ENCODE measurements at places on chromosomes 7 and 10.
A peak's percentile ranks its signal among the peaks of the same experiment; 100 is the strongest.

GRCh38 chr7:97770850-97771249 lies 39.0 kb downstream of the TAC1 start:
- DNase-seq = no peak

DNA sequence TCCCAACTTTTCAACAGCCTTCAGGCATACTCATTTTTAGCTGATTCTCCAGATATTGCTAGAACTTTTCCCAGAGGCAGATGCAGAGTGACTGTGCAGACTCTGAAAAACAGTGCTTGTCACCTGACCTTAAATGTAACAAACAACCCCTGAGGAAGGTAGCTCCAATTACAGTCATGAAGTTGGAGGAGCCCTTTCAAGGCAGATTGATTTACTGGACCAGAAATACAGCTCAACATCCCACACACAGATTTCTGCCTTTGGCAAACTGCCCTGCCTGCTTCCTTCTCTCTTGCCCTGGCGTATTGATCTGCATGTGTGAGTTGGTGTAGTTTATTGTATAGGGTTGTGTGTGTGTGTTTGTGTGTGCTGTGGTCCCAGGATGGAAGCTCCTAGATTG lies 38.5 kb downstream of the PYROXD2 start:
- peak; percentile 76 for DNase-seq

- no peak for DNase-seq
Observed at GRCh38 chr10:126058104-126058503, 161.7 kb downstream of the FANK1 start.

- DNase-seq = no peak
Observed at GRCh38 chr10:34698979-34699378, 116.1 kb downstream of the PARD3 start.

DNA sequence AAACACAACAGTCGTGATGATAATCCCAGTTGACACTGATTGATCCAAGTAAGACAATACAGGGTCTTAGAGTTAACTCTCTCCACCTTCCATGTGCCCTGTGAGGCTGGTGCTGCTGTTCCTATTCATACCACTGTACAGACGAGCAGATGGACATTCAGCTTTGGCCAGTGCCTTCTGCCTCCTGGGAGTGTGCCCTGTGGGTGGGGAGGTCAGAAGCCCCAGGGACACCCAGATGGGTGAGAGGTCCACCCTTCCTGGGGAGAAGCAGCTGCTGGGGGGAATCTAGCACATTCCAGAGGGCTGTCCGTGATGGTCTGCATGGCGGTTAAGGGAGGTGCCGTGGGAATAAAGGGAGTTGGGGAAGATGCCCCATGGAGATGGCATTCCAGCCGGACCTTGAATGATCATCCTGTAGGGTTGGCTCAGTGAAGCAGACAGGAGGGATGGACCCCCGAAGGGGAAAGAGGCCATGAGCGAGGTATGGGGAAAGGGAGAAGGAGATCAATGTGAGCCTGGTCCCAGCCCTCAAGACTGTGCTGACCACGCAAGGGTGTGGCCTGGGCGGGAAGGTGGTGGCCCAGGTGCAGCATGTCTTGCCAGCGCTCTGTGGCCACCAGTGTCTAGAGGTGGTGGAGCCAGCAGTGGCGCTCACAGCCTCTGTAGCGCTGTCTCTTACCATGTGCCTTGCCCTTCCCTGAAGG lies 74.0 kb downstream of the ADCY1 start:
- no peak for DNase-seq

DNA sequence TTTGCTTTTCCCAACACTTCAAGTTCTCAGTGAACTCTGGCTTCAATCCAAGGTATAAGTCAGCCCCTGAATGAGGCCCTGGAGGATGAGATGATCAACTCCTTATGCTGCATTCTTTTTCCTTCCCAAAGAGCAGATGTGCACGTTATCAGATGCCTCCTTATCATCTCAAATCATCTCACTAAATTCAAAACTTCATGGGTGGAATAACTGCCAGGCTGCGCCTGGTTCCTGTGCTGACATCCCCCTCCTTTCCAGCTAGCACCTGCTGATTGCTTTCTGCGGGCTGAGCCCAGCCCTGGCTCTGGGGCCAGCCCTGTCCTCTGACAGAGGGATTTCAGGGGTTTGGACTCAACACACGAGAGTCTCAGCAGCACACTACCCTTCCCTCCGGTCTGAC lies 44.9 kb downstream of the TLL2 start:
- DNase-seq = no peak

DNA sequence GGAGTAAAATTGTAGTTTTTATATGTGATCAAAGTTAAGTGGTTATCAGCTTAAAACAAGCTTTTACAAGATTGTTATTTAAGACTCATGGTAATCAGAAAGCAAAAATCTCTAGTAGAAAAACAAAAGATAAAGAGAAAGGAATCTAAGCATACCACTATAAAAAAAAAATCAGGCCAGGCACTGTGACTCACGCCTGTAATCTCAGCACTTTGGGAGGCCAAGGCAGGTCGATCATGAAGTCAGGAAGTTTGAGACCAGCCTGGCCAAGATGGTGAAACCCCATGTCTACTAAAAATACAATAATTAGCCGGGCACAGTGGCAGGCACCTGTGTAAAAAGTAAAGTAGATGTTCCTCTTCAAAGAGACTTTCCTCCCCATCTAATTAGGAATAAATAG lies 265.9 kb upstream of the NRP1 start:
- DNase-seq = no peak

- no peak for DNase-seq
Observed at GRCh38 chr10:17199351-17199804, 2.1 kb downstream of the TRDMT1 start.

GRCh38 chr10:31090894-31091607 lies 59.4 kb upstream of the ZNF438 start:
- DNase-seq = no peak

DNA sequence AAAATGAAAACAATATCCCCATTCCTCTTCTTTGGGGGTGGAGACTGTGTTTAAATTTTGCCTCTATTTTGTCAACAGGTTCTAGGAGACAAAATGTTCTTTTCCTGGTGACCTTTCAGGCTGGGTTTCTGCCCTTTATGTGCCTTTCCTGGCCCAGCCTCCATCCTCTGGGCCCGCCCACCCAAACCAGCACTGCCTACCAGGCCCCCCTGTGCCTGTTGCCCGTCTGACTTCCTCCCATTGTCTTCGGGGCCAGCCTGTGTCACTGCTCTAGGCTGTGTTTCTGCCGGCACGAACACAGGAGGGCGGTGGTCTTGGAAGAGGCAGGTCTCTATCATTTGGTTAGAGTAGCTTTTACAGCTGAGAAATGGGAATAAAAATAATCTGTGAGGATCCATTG lies 13.9 kb downstream of the TSPAN14 start:
- DNase-seq = peak; percentile 45

DNA sequence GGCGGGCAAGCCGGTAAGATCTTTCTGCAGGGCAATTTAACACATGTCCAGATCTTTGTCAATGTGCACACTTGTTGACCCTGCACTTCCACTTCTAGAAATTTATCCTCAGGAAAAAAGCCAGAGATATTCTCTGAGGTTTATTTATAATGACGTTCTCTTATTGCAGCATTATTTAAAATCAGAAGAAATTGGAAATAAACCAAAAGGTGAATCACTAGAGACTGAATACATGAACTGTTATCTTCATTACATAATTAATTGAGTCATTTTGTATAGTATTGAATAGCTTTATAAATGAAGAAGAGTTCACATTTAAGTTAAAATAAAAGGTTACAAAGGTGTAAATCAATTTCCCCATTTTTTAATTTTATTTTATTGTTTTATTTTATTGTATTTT lies 16.3 kb upstream of the SAR1A start:
- DNase-seq = no peak

DNA sequence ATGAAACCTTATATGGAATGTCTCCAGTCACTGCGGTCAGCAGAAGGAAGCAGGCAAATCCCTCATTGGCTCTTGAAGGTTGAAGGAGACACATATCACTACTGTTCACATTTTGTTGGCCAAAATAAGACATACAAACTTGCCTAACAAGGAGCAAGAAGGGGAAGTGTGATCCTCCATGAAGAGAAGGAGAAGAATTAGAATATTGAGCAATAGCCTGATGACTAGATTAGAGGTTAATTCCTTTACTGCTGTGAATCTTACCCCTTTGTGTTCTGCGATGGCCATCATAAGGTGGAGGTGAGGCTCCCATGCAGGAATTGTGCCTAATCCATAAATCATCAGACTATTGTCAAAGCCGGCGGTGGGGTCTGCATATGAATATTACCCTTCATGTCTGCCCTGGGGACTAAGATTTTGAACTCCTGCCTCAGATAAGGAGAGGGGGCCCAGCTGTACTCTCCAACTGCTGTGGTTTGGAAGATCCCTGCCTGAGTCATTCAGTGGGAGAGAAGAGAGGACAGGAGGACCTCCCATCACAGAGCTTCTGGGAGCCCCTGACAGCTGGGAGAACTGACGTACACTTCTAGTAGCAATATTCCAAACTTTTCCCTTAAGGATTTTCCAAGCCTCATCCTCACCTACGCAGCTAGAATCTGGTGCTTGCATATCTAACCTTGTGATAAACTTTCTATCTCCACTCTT lies 398.5 kb downstream of the REEP3 start:
- no peak for DNase-seq

DNA sequence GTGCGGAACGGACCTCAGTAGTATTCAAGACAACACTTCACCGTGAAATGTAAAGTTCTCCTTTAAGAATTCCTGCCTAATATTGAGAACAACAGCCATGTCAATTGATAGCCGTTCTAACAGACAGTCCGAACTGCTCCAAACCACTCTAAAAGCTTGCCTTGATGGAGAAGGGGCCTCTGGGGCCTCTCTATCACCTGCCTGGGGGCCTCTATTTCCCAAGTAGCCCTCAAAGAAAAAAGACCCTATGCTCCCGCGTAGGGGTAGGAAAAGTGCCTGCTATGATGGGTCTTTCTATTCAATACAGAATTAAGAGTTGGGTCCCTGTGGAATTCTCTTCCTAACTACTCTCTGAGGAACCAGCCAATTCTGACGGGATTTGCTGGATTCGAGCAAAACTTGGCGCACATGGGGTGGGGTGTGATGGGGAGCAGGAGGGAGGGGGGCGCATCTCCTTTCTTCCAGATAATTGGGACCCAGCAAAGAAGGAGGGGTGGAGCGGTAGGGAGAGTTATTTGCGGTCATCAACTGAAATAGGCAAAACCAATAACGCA lies 8.3 kb upstream of the DLX6 start:
- DNase-seq = no peak

GRCh38 chr10:77279207-77279606 lies 358.4 kb downstream of the KCNMA1 start:
- DNase-seq = no peak
